Left ventricle myocardium inferior (tissue), 1 donor: ENCODE measurements at places on chromosomes 1 and 21.

GRCh38 chr1:110736900-110737605, 62.3 kb upstream of the KCNA3 start:
- H3K4me3 ChIP-seq: no peak overlapping the region
- no peaks in the 10 kb centered on the region for H3K4me1 ChIP-seq
- peaks cover 77% of the 10 kb centered on the region for H3K27me3 ChIP-seq
- DNase-seq: no peak

GRCh38 chr1:183243161-183244050, 57.3 kb downstream of the LAMC2 start:
- H3K27ac ChIP-seq: peak overlapping the region; percentile 86
- peaks cover 48% of the 10 kb centered on the region for H3K4me1 ChIP-seq
- no peaks in the 10 kb centered on the region for H3K36me3 ChIP-seq

DNA sequence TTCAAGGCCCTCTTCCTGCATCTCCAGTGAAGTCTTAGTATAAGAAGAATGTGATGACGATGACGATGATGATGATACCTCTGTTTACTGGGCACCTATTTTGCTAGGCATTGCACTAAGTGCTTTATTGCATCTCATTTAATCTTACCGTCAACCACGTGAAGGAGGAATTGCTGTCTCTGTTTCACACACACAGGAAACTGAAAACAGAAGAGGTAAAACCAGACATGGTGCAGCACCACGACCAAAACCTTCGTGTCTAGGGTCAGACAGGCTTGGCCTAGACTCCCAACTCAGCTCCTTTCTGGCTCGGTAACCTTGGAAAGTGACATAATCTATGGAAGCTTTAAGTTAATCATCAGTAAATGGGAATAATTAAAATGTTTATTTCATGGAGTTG, 20.7 kb upstream of the KCNA2 start:
- no peaks in the 10 kb centered on the region for H3K4me1 ChIP-seq
- H3K27ac ChIP-seq: no peak overlapping the region
- H3K27me3 ChIP-seq: peaks cover 40% of the 10 kb centered on the region
- no peak for DNase-seq
- H3K4me3 ChIP-seq: no peak overlapping the region
- H3K36me3 ChIP-seq: no peaks in the 10 kb centered on the region

GRCh38 chr1:174839211-174839610, 160.5 kb upstream of the CACYBP start:
- DNase-seq: no peak
- H3K36me3 ChIP-seq: no peaks in the 10 kb centered on the region
- H3K4me1 ChIP-seq: peaks cover 15% of the 10 kb centered on the region
- H3K27ac ChIP-seq: no peak overlapping the region
- H3K27me3 ChIP-seq: no peaks in the 10 kb centered on the region
- no peak overlapping the region for H3K4me3 ChIP-seq

DNA sequence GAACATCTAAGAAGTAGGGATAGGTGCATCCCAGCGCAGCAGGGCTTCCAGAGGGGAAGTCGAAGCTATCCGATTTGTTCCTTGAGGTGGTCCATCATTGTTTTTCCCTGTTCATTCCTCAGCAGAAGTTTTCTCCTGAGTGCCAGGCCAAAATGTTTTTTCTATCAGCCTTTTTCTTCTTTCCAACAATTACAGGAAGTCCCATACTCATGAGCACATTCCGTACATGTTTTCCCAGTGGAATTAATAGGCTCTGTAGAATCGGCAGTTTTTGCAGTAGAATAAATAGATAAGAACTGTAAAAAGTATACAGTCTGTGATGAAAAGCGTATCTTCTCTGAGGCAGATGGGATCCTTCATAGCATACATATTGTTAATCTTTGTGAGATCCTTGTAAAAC, 24.8 kb downstream of the CD101 start:
- H3K27ac ChIP-seq: peak overlapping the region; percentile 36
- no peaks in the 10 kb centered on the region for H3K36me3 ChIP-seq
- no peak overlapping the region for H3K4me3 ChIP-seq
- peaks cover 16% of the 10 kb centered on the region for H3K4me1 ChIP-seq
- no peaks in the 10 kb centered on the region for H3K27me3 ChIP-seq

DNA sequence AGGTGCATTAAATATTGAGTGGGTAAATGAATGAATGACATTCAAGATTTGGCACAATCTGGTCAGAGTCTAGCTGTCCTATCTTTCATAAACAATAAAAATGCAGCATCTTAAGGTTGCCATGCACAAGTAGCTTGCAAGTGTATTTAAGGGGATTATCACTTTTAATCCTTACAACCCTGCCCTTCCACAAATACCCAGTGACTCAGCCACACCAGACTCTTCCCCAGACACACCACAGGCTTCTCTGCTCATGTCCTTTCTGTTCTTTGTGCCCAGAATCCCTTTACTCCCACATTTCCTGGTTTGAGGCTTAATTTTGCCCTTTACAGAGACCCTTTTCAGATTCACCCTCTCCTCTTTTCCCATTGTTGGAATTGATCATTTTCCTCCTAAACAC, 59.8 kb downstream of the KIRREL1 start:
- no peaks in the 10 kb centered on the region for H3K36me3 ChIP-seq
- H3K4me1 ChIP-seq: peaks cover 50% of the 10 kb centered on the region

DNA sequence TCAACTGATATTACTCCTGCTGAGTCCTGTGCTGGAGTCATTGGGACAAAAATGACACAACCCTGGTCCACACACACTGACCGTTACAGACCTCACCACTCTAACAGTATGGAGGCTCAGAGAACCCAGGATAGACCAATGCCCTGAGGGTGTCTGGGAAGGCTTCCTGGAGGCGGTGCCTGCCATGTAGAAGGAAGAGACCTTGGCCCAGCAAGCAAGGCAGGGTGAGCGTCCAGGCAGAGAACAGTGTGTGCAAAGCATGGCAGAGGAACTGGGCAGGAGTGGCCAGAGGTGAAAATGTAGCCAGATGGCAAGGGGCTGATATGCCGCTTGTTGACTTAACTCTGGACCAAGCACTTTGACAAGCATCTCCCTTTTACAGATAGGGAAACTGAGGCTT, 85.5 kb downstream of the VWA5B1 start:
- H3K27ac ChIP-seq: no peak overlapping the region
- H3K36me3 ChIP-seq: no peaks in the 10 kb centered on the region
- H3K27me3 ChIP-seq: peaks cover 99% of the 10 kb centered on the region
- no peaks in the 10 kb centered on the region for H3K4me1 ChIP-seq
- DNase-seq: no peak

GRCh38 chr1:15435239-15436077, 2.8 kb upstream of the CTRC start:
- H3K4me1 ChIP-seq: peaks cover 4% of the 10 kb centered on the region
- no peaks in the 10 kb centered on the region for H3K36me3 ChIP-seq
- no peaks in the 10 kb centered on the region for H3K27me3 ChIP-seq
- H3K27ac ChIP-seq: no peak overlapping the region
